ENCODE measurements at places on chromosomes 3 and 15.

- no peak for DNase-seq
These were observed 60.1 kb downstream of the IGSF11 start for GRCh38 chr3:118974356-118975097.

DNA sequence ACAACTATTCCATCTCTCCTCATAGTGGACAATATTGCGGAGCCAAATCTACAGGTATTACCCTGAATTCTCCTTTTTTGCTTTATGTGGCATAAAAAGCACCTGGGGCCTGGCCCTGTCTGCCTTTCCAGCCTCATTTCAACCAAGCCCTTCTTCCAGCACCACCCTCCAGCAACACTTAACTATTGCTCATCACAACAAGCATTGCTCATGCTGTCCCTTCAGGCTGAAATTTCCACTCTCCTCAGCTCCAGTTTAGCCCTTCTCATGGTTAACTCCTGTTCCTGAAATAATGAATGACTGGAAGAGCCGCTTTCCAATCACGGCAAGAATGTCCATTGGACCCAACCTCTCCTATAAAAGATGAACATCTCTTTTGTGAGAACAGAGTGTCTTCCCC lies 107.4 kb downstream of the P2RY1 start:
- no peak for DNase-seq

DNA sequence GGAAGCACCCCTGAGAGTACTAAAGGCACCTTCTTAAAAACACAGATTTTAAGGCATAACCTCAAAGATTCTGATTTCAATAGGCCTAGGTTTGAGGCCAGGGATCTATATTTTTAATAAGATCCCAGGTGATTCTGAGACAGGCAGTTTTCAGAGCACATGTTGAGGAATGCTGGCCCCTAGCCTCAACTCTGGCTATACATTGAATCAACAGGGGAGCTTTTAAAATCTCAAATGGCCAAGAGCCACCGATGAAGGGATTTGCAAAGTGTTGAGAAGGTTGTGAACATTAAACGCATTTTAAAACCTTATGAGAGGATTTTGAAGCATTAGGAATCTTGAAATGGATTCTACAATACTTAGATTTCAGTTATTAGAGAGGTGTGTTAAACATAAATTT lies 268.8 kb upstream of the ARHGEF26 start:
- DNase-seq = no peak

DNA sequence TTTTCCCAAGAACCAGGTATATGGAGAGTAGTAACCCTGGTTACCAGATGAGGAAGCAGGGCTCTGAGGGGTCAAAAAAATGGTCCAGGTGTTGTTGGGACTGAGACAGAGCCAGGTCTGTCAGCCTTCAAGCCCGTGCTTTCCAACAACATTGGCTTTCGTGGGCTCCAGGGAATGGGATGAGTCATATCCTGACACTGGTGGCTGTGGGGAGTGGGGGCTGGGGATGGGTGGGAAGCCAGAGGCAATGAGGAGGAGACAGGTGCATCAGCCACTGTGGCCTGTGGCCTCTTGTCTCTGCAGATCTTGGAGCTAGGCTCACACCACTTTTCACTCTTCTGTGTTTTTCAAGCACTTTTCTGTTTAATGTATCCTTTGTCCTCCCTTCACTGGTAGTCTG lies 38.2 kb downstream of the CORO2B start:
- no peak for DNase-seq

DNA sequence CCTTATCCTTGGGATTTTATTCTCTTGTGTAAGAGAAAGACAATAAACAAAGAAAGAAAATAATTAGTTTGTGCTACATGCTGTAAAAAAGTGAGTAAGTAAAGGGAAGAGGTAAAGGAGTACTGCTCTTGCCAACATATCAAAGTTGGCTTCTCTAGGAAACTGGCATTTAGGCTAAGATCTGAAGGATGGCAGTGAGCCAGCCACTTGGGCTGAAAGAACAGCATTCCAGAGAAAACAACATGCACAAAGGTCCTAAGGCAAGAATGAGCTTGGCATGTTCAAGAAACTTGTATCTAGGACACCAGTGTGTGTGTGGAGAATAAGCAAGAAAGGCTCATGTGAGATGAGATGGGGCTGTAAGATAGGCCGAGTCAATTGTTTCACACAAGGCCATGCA lies 245.5 kb upstream of the MANF start:
- no peak for DNase-seq

Measured in activated CD4-positive, alpha-beta T cell treated with anti-CD3 and anti-CD28 coated beads, Interleukin-2, amount 50 U/mL, for 24 hours (primary cell).